Smooth muscle cell of trachea (primary cell): ENCODE measurements at places on chromosomes 13 and 19. TPM values are rescaled to one million over a fixed set of nuclear protein-coding genes. Genes with fewer than 3 reads are reported as not detected.

Gene STOML3
- not detected in 2 replicates for total RNA-seq

Gene IFNL4
- not detected in 2 replicates for total RNA-seq

Gene ZNF429
- 9.6 and 9.9 TPM in 2 replicates for total RNA-seq

Gene ZNF766
- 13.2 and 15.3 TPM in 2 replicates for total RNA-seq

Gene ZNF793
- total RNA-seq, result 2.2 and 3.5 TPM in 2 replicates

Gene APLP1
- 5.1 and 11.7 TPM in 2 replicates for total RNA-seq

Gene PROZ
- not detected in 2 replicates for total RNA-seq

Gene LRG1
- total RNA-seq, result not detected in 2 replicates

Gene EDNRB
- 48.1 and 48.5 TPM in 2 replicates for total RNA-seq

Gene TDRD12
- under 0.01 and 0.58 TPM in 2 replicates for total RNA-seq

Gene EHD2
- 244 and 347 TPM in 2 replicates for total RNA-seq

Gene CD177
- total RNA-seq, result under 0.01 and 0.17 TPM in 2 replicates

Gene C19orf38
- 0.58 and 1.7 TPM in 2 replicates for total RNA-seq

Gene UGGT2
- 39.0 and 50.0 TPM in 2 replicates for total RNA-seq
